ENCODE measurements at places on chromosomes 2 and 18. TPM values are rescaled to one million over a fixed set of nuclear protein-coding genes. Genes with fewer than 3 reads are reported as not detected.

- no peak for DNase-seq
- H3K27ac ChIP-seq, result no peak overlapping the region
- peaks cover 4% of the 10 kb centered on the region for H3K27me3 ChIP-seq
- no peak overlapping the region for H3K4me3 ChIP-seq
- no peaks in the 10 kb centered on the region for H3K4me1 ChIP-seq
These were observed 34.9 kb downstream of the OSBPL1A start for GRCh38 chr18:24362757-24363156.

GRCh38 chr18:74942319-74942910 lies 266.5 kb downstream of the PTGR3 start:
- peak overlapping the region; percentile 57 for H3K4me3 ChIP-seq
- H3K27me3 ChIP-seq, result no peaks in the 10 kb centered on the region
- DNase-seq, result peak; percentile 37
- H3K4me1 ChIP-seq, result peaks cover 61% of the 10 kb centered on the region
- peak overlapping the region; percentile 76 for H3K27ac ChIP-seq

Gene FRZB
- not detected for total RNA-seq

Gene SLC9A4
- total RNA-seq, result not detected

Measured in HFFc6 (cell line).